Natural killer cell treated with Interleukin-12 subunit alpha and Interleukin-12 subunit beta and Interleukin-15 and Interleukin-18, amount 100 ng/mL, for 72 hours (primary cell): ENCODE measurements at places on chromosomes 2 and 18. TPM values are rescaled to one million over a fixed set of nuclear protein-coding genes. Genes with fewer than 3 reads are reported as not detected.

Gene PJVK
- total RNA-seq, result 2.8 TPM

Gene TRIB2
- total RNA-seq, result 12.3 TPM

Gene ACMSD
- not detected for total RNA-seq

Gene SRD5A2
- not detected for total RNA-seq

Gene NGEF
- total RNA-seq, result not detected

Gene EVX2
- not detected for total RNA-seq

Gene TTC32
- 14.8 TPM for total RNA-seq

Gene CGREF1
- 1.4 TPM for total RNA-seq

Gene ANKRD36B
- 27.7 TPM for total RNA-seq
